ENCODE measurements at places on chromosomes 3 and 15.

- DNase-seq, result no peak
Measured at GRCh38 chr3:73432023-73432705, 192.6 kb downstream of the PDZRN3 start.

DNA sequence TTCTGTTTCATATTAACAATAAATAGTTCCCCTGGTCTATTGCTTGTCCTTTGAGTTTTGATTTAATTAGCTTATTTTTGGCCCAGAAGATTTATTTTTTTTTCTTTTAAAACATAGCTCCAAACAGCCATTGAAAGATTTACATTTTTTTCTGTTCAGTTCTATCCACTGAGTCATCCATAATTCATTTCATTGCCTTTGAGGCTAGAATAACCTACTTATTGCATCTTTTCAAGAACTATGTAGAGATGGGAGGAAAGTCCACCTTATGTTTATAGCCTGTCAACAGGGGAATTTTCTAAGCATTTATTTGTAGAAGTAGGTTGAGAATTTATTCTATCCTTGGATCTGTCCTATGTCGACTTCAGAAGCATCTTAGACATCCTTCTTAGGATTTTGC is 53.4 kb upstream of the CHD2 start:
- no peak for DNase-seq

- no peak for DNase-seq
Measured at GRCh38 chr3:71056327-71056726, 527.2 kb downstream of the FOXP1 start.

DNA sequence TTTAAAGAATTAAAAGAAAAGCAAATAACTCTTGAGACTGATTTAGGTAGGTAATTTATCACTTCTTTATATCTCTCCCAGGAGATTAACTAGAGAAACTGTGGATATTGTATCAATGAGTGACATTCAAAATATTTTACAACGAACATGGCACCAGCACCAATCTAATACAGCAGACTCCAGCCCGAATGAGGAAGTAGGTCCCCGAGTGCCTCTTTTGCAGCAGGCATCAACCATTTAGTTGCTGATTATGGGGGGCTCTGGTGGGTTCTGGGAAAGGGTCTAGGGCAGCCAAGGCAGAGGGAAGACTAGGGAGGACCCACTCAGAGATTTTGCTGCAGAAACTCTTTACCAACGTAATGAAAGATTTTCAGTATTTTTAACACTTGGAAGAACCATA is 31.7 kb upstream of the TTC14 start:
- DNase-seq, result no peak

- no peak for DNase-seq
Measured at GRCh38 chr3:167808910-167809309, 73.4 kb downstream of the SERPINI1 start.

DNA sequence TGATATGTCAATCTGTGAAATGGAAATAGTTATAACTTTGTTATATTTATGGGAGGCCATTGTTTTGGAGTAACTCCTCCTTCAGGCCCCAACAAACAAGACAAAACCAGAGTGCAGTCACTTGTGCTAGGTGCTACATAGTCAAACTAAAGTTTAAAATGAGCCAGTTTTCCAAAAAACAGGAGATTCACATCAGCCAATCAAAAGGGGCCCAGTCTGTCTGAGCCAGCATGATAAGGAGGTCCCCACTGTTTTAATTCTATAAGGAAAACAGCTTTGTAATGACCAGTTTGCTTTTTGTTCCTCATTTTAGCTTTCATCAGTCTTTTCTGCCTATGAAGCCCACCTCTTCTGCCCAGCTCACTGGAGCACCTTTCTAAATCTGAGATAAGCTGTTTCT is 94.7 kb upstream of the SLC7A14 start:
- no peak for DNase-seq

DNA sequence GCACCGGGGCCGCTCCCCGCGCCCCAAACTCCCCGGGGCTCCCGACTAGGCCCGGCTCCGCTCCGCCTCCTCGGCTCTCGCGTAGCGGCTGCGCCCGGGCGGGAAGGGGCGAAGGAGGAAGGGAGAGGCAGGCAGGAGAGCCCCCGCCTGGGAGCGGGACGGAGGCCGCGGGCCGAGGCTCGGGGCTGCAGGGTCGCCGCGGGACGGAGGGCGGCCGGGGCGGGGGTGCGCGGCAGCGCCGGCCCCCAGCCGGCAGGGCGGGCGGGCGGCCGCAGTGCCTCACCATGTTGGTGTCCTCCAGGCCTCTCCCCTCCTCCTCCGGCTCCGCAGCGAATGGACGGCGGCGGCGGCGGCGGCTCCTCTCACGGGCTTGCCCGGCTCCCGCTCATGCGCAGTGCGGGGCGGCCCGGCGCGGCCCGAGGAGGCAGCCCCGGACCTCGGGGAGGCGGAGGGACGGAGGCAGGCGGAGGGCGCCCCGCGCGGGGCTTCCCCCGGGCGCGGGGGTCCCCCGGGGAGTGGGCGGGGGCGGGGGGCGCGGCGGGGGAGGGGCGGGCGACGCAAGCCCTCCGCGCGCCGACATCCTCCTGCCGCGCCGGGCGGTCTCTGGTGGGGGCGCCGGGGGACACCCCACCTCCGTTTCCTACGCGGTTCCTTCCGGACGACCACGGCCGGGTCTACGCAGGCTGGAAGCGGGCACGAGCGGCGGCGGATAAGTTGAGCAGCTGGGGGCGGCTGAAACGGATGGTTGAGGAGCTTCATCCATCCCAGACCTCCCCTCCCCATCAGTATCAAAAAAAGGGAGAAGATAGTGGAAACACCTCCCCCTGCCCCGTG is at the start of gene DCUN1D1:
Gene DCUN1D1 (minus strand): TSS at position 335 of the 834 bp plus-strand sequence. CDS start 49 bp downstream, at position 286.
- DNase-seq, result peak; percentile 69

GRCh38 chr3:177162742-177163141 is 34.5 kb downstream of the TBL1XR1 start:
- DNase-seq, result no peak

GRCh38 chr15:74319596-74320351 is 47.7 kb downstream of the CYP11A1 start:
- DNase-seq, result no peak

GRCh38 chr15:92023965-92024364 is 170.5 kb downstream of the SLCO3A1 start:
- no peak for DNase-seq

- no peak for DNase-seq
Measured at GRCh38 chr15:24919446-24919845, 35.3 kb upstream of the SNRPN start.

- DNase-seq, result no peak
Measured at GRCh38 chr3:183430325-183430957, 2.0 kb upstream of the MCF2L2 start.

- DNase-seq, result no peak
Measured at GRCh38 chr3:3816034-3816433, 16.8 kb downstream of the LRRN1 start.

DNA sequence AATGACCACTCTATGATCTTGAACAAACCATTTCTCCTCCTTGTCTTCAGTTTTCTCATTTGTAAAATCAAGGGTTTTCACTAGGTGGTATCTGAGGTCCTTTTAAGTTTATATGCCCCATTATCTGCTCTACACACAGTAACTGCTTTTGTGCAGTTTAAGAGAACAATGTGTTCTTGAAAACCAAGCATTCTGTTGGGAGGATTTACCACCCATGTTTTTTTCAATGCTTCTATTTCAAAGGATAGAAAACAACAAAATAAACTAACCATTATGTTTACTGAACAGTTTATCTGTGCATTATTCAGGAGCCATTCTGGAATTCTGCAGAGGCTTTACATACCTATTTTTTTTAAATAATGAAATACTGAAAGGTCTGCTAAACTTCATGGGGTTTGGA is 67.6 kb upstream of the C3orf49 start:
- DNase-seq, result no peak

DNA sequence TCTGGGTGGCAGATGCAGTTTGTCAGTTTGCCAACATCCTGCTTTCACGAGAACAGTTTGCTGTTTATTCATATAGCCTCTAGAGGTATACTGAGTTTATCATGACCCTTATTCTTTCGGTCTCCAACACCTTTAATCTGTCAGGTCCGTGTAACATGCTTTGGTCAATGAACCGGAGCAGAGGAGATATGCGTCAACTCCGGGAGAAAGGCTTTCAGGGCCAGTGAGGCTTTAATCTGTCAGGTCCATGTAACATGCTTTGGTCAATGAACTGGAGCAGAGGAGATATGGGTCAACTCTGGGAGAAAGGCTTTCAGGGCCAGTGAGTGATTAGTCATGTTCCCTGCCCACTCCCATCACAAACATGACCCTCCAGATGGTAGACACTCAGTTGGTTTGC is 16.9 kb upstream of the GPD1L start:
- no peak for DNase-seq

GRCh38 chr15:73010154-73011152 is 41.8 kb upstream of the NEO1 start:
- DNase-seq, result no peak

GRCh38 chr3:15964605-15965442 is 167.0 kb upstream of the ANKRD28 start:
- no peak for DNase-seq

Measured in activated CD8-positive, alpha-beta memory T cell treated with anti-CD3 and anti-CD28 coated beads for 48 hours (primary cell).